ENCODE measurements at places on chromosomes 2 and 18.

- no peak for DNase-seq
These were observed 63.6 kb downstream of the SPOPL start for GRCh38 chr2:138565230-138565598.

GRCh38 chr2:136572335-136572734 lies 193.0 kb upstream of the THSD7B start:
- DNase-seq = no peak

- DNase-seq = no peak
These were observed 61.2 kb downstream of the NGEF start for GRCh38 chr2:232951891-232952290.

DNA sequence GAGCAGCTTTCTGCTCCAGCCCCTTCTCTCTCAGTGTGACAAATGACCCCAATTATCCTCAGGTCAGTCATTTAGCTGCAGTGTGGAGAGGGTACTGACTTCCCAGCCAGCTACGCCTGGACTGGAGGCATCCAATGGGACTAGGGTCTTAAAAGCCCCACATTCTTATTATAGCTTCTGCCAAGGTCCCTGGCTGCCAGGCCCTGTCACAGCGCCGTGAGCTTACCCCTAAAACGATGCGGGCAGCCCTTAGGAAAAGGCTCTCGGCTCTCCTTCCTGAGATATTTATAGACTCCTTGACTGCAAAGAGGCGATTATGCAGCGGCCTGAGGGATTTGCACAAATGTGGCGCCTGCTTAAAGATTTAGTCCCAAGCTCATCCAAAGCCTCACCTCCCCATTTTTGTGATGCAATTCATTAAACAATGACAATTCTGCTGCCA lies 69.2 kb upstream of the EDAR start:
- DNase-seq = no peak

GRCh38 chr2:178863856-178864620 lies 56.8 kb upstream of the TTN start:
- DNase-seq = no peak

DNA sequence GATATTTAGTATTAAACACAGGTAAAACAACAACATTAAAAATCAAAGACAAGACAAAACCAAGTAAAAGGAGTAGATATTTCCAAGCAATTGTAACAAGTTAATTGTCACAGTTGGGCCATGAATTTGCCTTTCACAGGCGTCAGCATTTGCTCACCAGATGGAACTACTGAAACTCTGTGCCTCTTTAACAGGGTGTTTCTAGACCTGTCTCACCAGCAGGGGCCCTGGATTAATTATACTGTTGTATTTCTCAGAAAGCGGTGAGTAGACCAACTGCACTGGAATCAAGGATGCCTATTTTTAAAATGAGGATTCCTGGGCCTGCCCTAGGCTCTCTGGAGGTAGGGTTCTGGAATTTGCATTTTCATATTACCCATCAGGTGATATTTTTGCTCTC lies 92.6 kb downstream of the UPP2 start:
- DNase-seq = no peak

DNA sequence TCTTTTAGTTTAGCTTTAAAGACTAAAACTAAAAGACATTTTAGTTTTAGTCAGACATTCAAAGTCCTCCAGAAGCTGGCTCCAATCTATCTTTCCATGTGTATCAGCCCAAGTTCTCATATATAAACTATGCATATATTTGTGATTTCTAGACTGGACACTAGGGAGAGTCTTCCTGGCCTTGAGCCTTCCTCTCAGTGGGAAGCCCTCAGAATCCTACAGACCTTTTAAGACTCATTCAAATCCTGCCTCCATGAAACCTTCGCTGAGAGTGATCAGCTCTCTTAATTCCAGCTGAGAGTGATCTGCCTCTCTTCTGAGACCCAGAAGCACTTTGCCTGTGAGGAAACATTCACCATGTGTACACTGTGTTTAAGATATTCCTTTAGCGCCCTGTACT lies 452.7 kb downstream of the TGIF1 start:
- DNase-seq = no peak

DNA sequence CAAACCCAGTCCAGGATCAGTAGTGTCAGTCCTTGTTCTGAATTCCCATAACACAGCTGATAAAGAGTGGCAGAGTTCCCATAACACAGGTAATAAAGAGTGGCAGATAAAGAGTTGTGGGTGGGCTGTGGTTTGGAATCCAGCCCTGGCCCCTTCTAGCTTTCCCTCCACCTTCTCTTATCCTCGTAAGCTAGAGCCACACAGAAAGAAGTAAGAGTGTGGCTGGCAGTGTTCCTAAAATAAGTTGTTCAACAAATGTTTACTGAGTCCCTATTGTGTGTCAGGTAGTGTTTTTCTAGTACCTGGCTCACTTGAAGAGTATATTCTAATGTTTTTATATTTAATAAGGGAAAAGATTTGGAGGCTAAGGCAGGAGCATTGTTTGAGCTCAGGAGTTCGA lies 65.0 kb upstream of the BCL2L11 start:
- DNase-seq = no peak
